Left ventricle myocardium superior (tissue), 1 donor: ENCODE measurements at places on chromosomes 2 and 18.

GRCh38 chr2:26721115-26722032 lies 28.9 kb downstream of the KCNK3 start:
- no peak for DNase-seq

DNA sequence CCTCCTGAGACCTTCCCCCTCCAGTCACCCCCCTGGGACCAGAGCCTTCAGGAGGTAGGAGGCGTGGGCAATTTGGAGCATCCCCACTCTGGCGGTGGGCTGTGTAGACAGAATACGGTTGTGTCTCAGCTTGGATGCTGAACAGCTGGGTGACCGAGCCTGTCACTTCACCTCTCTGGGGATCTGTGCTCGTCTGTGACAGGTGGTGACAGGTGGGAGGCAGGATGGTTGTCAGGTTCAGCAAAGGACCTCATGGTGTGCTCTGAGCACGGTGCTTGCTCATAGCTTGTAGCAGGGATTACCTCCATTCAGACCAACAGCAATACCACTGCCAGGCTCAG lies 186.5 kb upstream of the HS6ST1 start:
- DNase-seq: no peak

- DNase-seq: no peak
These were observed 71.3 kb upstream of the TCF7L1 start for GRCh38 chr2:85061896-85062295.

- DNase-seq: no peak
These were observed 71.0 kb downstream of the NOL4 start for GRCh38 chr18:34153711-34154110.

GRCh38 chr2:218290316-218291261 lies 1.7 kb downstream of the TMBIM1 start:
- no peak for DNase-seq

DNA sequence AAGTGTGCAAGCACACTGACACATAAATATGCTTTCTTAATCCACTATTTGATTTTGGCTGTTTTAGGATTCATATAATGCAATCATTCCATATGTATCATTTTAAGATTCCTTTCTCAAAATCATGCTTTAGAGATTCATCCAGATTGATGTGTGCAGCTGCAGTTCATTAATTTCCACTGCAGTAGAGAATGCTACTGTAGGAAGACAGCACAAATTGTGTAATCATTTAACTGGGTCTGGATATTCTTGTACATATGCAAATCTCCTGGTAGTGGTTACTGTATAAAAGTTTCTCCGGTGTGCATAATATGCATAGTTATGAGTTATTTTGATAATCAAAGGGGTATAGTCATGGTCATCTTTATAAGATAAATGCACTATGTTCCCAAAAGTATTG lies 502.5 kb upstream of the ACVR2A start:
- DNase-seq: no peak

DNA sequence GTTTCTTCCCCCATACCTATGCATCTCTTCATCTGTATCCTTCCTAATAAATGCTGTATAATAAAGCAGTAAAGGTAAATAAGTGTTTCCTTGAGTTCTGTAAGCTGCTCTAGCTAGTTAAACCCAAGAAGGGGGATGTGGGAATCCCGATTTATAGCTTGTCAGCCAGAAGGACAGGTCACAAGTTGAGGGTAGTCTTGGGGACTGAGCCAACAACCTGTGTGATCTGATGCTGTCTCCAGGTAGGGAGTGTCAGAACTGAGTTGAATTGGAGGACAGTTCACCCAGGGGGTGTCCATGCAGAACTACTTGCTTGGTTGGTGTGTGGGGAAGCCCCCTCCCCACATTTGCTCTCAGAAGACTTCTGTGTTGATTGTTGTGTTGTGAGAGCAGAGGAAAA lies 112.4 kb downstream of the LDLRAD4 start:
- no peak for DNase-seq

DNA sequence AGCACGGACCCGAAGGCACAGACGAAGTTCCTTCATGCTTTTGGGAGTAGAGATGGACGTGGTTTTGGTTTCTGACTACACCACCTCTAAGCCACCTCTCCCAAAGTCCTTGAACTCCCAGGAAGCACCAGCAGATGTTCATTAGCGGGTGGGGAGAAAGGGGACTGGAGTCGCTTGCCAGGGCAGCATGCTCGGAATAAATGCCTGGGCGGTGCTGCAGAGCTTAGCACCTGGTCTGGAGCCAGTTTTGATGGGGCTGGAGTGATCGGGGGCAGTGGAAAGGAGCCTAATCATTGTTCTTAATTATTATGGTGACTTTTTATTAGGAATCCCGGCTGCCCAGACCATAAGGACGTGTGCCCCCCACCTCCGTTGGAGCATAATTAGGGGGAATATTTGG lies 220.8 kb downstream of the TFCP2L1 start:
- no peak for DNase-seq

DNA sequence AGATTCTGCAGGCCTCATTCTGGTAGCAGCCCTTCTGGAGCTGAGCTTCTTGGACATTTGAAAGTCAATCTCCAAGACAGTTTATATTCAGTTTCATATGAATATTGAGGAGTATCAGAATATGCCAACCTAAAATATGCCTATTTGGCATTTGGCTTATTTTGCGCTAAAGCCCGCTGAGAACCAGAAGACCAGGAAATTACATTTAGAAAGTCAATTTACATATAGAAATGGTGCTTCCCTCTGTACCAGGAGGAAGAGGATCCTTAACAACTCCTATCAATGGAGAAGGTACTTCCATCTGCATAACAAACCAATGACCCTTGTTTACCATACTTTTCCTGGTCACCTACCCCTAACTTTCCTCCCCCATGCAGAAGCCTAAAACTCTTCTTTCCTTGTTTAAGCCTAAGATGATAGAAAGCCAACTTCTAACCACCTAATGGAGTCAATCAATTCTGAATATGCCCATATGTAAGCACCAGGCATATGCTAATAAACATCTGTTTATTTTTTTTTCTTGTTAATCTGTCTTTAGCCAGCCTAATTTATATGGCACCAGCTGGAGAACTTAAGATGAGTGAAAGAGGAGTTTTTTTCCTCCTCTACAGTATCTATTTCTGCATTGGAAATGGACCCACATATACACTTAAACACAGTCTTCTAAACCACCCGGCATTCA lies 57.0 kb upstream of the DYNC1I2 start:
- no peak for DNase-seq

GRCh38 chr2:127362971-127363370 lies 24.8 kb downstream of the MAP3K2 start:
- no peak for DNase-seq

DNA sequence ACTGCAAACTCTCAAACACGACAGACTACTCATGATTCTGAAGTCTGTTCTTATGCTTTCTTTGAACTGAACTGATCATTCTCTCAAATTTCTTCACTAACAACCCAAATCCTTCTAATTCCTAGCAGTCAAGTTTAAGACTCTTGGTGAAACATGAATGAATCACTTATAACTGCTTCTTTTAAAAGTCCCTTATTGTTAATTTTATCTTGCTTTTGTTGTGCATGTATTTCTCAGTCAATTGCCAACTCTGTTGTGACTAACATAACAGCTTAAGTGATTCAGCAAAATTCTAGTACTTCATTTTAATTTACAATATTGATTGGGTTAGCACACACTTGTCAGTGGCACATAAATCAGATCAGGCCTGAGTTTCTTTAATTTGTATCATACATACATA lies 357.0 kb upstream of the FSIP2 start:
- DNase-seq: no peak

DNA sequence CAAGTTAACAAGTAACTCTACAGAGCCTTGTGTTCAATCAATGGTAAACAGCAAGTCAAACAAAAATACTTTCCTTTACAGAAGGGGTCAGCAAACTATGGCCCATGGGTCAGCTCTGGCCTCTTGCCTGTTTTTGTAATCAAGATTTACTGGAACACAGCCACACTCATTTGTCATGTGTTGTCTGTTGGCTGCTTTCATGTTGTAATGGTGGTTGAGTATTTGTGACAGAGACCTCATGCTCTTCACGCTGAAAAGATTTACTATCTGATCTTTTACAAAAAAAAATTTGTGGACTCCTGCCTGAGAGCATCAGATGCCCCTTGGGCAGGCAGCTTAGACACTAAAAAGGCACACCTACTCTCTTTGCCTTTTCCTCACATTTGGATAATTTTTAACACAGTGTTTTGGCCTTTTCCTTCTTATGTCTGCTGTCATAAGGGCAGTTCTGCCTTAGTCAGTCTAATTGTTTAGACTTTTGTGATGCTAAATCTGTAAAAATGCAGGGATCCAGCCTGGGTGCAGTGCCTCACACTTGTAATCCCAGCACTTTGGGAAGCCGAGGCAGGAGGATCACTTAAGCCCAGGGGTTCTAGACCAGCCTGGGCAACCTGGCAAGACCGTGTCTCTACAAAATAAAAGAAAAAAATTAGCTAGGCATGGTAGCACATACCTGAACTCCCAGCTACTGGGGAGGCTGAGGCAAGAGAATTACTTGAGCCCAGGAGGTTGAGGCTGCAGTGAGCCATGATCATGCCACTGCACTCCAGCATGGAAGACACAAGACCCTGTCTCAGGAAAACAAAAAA lies 18.3 kb downstream of the IL1B start:
- DNase-seq: no peak

- DNase-seq: no peak
These were observed 60.7 kb upstream of the ZEB2 start for GRCh38 chr2:144580521-144581161.

DNA sequence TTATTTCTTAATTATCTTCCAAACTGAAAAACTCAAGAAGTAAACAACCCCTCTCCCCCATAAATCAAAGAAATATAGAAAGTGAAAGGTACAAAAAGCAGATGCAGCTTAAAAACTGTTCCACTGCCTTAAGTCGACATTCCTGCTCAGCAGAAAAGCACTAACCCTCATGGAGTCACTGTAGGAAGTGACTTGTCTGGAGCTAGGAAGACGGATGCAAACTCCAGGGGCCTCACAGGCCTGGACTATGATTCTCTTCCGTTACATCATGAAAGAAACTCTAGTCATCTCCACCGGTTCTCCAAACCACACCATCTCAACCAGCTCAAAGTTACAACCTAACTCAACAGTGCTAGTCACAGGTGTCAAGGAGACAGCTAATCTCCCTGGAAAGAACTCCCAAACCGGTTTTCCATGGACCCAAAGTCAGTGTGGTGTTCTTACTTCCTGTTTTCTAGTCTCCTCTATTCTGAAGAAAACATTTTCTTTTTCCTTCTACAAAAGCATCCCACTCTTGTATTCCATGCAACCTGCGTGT lies 128.4 kb downstream of the PIEZO2 start:
- DNase-seq: no peak

DNA sequence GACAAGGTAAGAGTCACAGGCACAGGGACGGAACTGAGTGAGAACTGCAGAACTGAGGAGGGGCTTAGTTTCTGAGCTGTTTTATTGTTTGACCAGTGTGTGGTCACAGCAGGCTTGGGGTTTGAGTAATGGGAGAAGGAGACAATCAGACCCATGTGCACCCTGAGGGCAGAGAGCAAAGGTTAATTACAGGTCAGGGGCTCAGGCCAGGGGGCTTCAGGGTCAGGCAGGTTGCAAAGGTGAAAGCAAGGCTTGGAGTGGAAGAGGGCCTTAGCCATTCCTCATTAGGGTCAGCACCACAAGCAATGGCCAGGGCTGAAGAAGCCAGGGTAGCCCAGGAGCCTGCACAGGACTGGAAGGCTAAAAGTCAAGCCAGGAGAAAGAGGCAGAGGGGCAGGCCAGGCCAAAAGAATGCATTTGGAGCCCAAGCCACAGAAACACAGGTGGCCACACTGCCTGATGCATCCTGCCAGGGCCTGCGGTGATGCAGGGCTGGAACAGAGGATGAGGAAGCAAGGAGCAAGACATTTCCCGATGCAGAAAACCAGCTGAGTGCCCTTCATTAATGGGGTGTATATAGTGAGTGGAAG lies 209.8 kb upstream of the GYPC start:
- no peak for DNase-seq

- no peak for DNase-seq
These were observed 972 bp upstream of the MPP4 start for GRCh38 chr2:201699416-201699815.

DNA sequence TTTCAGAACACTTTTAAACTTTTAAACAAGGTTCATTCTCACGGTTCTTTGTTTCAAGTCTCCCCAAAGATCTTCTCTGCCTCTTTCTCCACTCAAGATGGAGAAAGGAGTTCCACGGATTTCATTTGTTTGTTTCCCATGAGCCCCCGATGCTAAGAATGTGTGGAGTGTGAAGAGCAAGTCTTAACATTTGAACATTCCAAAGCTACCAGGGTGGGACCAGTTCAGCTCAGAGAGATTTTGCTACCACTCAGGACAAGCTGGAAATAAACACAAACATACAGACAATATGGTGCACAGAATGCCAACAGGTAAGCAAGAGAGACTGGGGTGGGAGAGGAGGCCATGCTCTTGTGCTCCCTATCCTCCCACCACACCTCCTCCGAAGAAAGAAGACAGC lies 56.7 kb downstream of the SPRED2 start:
- no peak for DNase-seq

DNA sequence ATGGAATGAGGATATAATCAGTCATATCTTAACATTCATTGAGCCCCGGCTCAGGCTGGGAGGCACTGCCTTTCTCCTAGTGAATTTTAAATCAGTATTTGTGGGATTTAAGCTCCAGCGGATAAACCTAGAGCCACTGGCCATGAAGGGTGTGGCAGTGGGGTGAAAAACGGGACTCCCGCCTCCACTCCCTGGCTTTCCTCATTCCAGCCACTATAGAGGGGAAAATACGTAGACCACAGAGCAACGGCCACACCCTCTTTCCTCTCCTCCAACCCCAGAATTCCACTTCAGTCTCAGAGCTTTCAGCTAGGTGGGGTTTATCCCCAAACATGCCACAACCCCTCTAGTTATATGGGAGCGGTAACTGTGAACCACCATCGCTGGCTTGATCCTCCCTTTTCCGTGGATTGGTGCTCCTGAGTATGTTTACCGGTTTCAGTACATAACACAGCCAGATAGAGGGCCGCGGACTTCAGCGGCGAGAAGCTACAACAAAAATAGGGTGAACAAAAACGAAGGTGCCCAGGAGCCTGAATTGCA lies 70.6 kb upstream of the ITGB6 start:
- peak; percentile 40 for DNase-seq

DNA sequence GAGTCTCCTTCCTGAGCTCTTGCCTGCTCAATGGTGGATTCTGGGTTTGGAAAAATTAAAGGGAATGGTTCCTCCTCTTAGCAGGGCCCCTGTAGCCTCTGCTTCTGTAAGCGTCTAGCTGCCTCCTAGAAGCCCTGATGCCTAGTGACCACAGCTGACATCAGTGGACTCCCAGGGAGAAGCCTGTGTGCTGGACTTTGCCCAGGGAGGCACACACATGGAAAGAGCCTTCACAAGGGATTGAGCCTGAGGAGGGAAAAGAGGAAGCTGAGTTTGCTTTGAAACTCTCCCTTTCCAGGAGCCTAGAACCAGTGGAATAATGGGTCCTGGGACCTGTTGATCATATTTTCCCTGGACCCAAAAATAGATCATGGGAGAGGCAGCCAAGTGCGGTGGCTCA lies 1.4 kb upstream of the CFAP65 start:
- DNase-seq: no peak

- DNase-seq: no peak
These were observed 146.3 kb downstream of the WDSUB1 start for GRCh38 chr2:159140070-159140769.

GRCh38 chr2:61367177-61367576 lies 103.7 kb downstream of the USP34 start:
- no peak for DNase-seq

- DNase-seq: no peak
These were observed 9.9 kb downstream of the IER3IP1 start for GRCh38 chr18:47166294-47166693.
